ENCODE measurements at places on chromosomes 6 and 20.
A peak's percentile ranks its signal among the peaks of the same experiment; 100 is the strongest.

GRCh38 chr6:3455147-3455568, 1.7 kb downstream of the SLC22A23 start:
- no peak overlapping the region for H3K27ac ChIP-seq
- peak overlapping the region; percentile 79 for H3K4me3 ChIP-seq
- H3K27me3 ChIP-seq = no peaks in the 10 kb centered on the region
- H3K4me1 ChIP-seq = peaks cover 5% of the 10 kb centered on the region
- H3K36me3 ChIP-seq = no peaks in the 10 kb centered on the region
- no peak for DNase-seq

DNA sequence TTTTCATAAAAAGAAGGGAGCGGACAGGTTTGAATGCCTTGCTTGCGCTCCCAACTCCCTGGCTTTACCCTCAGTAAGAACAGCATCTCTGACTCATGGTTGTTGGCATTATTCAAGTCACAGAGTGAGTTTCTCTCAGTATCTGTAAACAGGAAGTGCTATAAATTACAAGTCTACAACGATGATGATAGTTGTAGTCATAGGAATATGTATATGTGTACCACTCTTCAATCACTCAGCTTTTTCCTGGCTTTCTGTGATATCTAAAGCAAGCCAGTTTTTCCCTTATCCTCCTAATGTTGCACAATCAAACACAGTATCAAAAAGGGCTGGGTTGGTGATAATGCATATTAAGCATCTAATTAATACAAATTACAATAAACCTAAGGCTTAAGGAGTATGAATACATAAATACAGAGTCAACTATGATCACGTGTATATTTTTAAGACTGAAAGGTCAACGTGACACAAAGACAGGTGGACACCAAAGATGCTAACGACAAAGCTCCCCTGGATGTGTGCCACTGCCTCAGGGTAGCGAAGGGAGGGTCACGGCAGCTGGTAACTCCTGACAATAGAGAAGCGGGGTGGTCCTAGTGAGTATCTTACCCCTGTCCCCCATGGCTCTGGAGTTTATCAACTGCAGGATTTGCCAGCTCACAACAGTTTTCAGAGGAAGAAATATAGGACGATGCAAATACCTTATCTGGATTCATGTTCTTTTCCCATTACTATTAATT, 202.8 kb downstream of the BTBD9 start:
- no peak for DNase-seq
- no peak overlapping the region for H3K27ac ChIP-seq
- no peaks in the 10 kb centered on the region for H3K36me3 ChIP-seq
- H3K4me3 ChIP-seq = no peak overlapping the region

DNA sequence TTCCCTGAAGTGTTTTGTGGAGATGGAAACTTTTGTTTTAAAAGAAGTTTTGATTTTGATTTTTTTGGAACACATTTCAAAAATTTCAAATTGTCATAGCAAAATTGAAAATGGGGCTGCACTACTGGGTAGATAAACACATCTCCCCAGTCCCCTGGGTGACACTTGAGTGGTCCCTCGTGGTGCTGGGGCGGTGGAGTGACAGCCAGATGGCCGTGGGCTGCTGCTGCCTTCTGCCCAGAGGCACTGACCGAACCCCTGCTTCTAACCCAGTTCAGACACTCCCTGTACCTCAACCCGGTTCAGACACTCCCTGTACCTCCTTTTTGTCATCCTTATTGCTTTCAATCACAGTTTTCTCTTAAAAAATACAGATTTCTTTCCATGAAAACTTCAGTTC, 69.9 kb upstream of the SYNJ2 start:
- peak overlapping the region; percentile 41 for H3K27ac ChIP-seq
- no peaks in the 10 kb centered on the region for H3K27me3 ChIP-seq
- H3K4me3 ChIP-seq = no peak overlapping the region
- peaks cover 13% of the 10 kb centered on the region for H3K4me1 ChIP-seq
- no peak for DNase-seq

DNA sequence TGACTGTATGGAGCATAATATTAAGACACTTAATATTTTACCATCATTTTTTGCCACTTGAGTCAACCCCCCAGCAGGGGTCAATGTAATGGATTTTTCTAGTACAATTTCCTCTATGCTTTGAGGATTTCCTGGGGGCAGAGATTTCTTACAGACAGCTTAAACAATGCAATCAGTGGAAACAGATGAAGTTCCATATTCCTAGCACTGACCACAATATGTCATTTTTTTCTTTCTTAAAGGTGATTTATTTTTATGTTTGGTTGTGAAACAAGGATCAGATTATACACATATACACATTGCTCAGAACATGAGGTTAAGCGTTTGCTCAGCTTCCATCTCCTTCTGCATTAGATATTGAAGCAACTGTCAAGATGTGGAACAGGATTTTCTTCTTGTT, 82.0 kb upstream of the ID4 start:
- no peaks in the 10 kb centered on the region for H3K4me1 ChIP-seq
- H3K27me3 ChIP-seq = no peaks in the 10 kb centered on the region
- H3K27ac ChIP-seq = no peak overlapping the region
- H3K4me3 ChIP-seq = no peak overlapping the region
- H3K36me3 ChIP-seq = no peaks in the 10 kb centered on the region

GRCh38 chr6:161459008-161459615, 185.3 kb upstream of the AGPAT4 start:
- H3K36me3 ChIP-seq = no peaks in the 10 kb centered on the region
- H3K4me1 ChIP-seq = no peaks in the 10 kb centered on the region
- DNase-seq = no peak
- no peak overlapping the region for H3K27ac ChIP-seq
- H3K4me3 ChIP-seq = no peak overlapping the region

DNA sequence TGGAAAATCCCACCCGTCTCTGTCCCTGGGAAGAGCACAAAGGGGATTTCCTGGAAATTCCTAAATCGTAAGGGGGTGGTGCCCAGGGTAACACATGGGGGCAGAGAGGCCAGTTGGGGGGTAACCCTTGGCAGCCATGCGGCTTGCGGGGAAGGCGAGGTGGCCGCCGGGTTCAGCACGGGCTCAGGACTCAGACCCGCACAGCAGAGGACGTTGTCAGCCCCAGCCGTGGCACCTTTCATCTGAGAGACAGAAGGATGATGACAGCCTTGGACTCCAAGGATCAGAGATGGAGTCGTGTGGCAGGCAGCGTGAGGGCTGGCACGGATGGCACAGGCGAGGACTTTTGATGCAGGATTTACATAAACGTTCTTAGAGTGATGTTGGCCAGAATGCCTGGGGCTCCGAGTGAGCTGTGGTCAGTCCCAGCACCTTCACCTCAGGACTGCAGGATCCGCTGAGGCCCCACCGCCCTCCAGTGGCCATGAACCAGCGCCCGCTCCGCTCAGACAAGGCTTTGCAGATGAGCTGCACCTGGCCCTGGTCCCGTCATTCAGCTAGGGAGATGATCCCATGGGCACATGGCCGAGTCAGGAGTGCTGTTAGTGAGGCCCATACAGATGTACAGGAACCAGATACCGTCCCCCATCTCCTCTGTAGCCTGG, 190.3 kb downstream of the TAF4 start:
- H3K27me3 ChIP-seq = no peaks in the 10 kb centered on the region
- no peak for DNase-seq
- H3K4me3 ChIP-seq = no peak overlapping the region
- no peaks in the 10 kb centered on the region for H3K36me3 ChIP-seq
- H3K4me1 ChIP-seq = no peaks in the 10 kb centered on the region
- H3K27ac ChIP-seq = no peak overlapping the region

DNA sequence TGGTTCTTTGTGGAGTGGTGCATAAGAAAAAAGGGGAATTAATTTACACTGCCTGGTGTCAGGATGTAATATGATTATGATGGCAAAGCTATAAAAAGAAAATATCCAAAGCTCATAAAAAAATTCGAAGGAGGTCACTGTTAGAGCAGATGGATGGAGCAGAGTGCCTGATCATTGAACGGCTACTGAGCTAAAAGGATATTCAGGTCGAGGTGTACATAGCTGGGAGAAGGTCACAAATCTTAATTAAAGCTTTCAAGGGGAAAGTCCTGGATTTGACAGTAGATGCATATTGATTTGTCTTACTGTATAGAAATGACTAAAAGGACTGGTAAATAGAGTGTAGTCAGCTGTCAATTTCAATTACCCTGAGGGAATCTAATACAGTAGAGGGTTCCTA, 84.4 kb downstream of the PKIB start:
- H3K27ac ChIP-seq = no peak overlapping the region
- no peaks in the 10 kb centered on the region for H3K4me1 ChIP-seq
- no peaks in the 10 kb centered on the region for H3K36me3 ChIP-seq
- no peaks in the 10 kb centered on the region for H3K27me3 ChIP-seq

DNA sequence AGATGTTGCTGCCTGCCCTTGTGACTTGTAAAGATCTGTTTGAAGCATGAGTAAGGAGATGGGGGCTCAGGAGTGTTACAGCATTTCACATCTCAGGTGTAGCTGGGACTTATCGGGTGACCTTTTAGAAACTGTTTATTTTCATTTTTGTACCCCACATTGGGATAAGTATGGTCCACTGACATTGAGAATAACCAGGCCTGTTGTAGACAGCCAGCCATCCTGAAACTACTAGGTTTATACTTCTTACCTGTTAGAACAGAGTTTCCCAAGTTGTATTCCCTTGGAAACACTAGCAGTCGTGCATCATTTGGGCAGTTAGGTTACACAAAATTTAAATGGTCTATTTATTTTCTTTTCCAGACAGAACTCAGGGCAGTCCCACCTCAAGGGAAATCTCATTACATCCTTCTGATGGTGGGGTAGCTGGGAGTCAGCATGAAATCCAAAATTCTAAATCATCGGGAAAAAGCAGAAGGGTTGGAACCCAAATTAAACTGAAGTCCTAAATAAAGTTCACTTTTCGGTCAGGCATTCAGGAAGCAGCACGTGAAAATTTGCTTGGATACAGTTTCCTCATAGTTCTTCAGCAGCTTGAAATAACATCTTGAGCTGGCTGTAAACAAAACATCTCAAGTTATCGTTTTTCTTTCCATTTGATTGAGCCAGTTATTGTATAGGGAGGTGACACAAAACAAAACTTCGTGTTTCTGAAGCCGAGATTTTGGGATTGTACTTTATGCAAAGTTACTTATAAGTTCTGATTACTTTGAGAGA, 30.5 kb downstream of the FOXO3 start:
- DNase-seq = no peak
- H3K27me3 ChIP-seq = no peaks in the 10 kb centered on the region
- peaks cover 3% of the 10 kb centered on the region for H3K36me3 ChIP-seq
- H3K4me3 ChIP-seq = peak overlapping the region; percentile 33

- no peak for DNase-seq
- peaks cover 9% of the 10 kb centered on the region for H3K4me1 ChIP-seq
- peak within 1 kb of the TSS; percentile 91 for H3K4me3 ChIP-seq
- peak within 1 kb of the TSS; percentile 97 for H3K27ac ChIP-seq
- peaks cover 23% of the 10 kb centered on the region for H3K36me3 ChIP-seq
- no peaks in the 10 kb centered on the region for H3K27me3 ChIP-seq
Measured at GRCh38 chr20:62143081-62143956, at the start of the genes PSMA7 and SS18L1. Gene PSMA7, minus strand, starts transcription at chr20:62143394. Its CDS starts 91 bp downstream, at chr20:62143303. Gene SS18L1, plus strand, starts transcription at chr20:62143769. Its CDS starts 52 bp downstream, at chr20:62143821.

- H3K4me3 ChIP-seq = no peak overlapping the region
- no peaks in the 10 kb centered on the region for H3K4me1 ChIP-seq
- no peak overlapping the region for H3K27ac ChIP-seq
Measured at GRCh38 chr6:25717866-25718740, 36.4 kb upstream of the SLC17A4 start.

DNA sequence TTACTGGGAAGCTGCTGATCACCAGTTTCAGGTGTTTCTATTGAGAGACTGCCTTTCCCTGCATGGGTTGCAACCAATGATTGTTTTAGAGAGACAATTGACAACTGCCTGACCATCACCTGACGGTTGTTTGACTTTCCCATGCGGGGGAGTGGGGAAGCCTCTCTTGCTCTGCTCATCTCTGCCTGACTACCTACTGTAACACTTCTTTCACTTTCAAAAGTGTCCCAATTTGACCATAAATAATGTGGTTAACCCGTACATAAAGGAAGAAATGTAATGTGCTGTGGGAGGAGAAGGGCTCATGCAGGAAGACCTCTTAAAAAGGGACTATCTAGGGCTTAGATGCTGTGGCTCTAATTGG, 122.1 kb upstream of the PHACTR1 start:
- H3K27me3 ChIP-seq = no peaks in the 10 kb centered on the region
- peaks cover 8% of the 10 kb centered on the region for H3K4me1 ChIP-seq
- no peak for DNase-seq

GRCh38 chr6:166343150-166343487, 774 bp upstream of the SFT2D1 start:
- H3K27ac ChIP-seq = peak overlapping the region; percentile 94
- H3K4me1 ChIP-seq = peaks cover 15% of the 10 kb centered on the region
- H3K27me3 ChIP-seq = no peaks in the 10 kb centered on the region

- no peak overlapping the region for H3K27ac ChIP-seq
- no peaks in the 10 kb centered on the region for H3K4me1 ChIP-seq
- H3K27me3 ChIP-seq = no peaks in the 10 kb centered on the region
- DNase-seq = no peak
Measured at GRCh38 chr6:55756531-55757031, 118.8 kb downstream of the BMP5 start.

DNA sequence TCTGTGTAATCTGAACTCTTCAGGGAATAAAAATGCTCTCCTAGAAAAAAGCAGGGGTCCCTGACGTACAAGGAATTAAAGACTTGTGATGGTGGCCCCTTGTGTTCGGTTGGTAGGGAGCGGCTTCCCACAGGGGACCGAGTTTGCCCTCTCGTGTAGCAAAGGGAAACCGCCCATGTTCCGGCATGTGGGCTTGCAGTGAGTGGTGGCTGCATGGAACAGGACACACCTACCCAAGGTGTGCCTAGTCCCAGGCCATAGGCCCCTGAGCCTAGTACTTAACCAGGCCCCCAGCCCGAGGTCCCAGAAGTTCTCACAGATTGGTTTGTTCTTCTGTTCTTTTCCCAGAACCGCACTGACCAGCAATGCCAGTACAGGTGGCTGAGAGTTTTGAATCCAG, 15.5 kb downstream of the MYBL2 start:
- DNase-seq = no peak
- no peak overlapping the region for H3K27ac ChIP-seq
- H3K27me3 ChIP-seq = no peaks in the 10 kb centered on the region
- no peak overlapping the region for H3K4me3 ChIP-seq
- H3K36me3 ChIP-seq = no peaks in the 10 kb centered on the region

DNA sequence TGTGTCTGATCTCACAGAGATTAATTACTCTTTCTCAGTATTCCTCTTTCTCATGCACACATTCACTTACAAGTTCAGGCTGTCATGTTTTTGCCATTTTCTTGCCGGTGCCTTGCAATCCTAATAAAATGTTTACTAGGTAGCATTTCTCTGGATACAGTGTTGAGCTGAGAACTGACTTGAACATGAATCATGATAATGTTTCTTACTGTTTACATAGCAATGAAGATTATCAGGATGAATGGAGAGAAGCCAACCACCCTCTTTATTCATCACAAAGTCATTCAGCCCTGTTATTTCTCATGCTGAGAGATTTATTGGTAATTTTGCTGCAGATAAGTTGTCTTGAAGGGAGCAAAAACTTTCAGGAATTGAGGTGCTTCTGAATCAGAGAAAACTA, 185.5 kb upstream of the ECI2 start:
- DNase-seq = no peak
- H3K36me3 ChIP-seq = no peaks in the 10 kb centered on the region
- no peak overlapping the region for H3K4me3 ChIP-seq
- H3K27ac ChIP-seq = peak overlapping the region; percentile 1

Measured in ascending aorta (tissue), 2 donors.